ENCODE measurements at places on chromosomes 7 and 10.

- no peak for DNase-seq
These were observed 57.2 kb upstream of the PITRM1 start for GRCh38 chr10:3229815-3230214.

DNA sequence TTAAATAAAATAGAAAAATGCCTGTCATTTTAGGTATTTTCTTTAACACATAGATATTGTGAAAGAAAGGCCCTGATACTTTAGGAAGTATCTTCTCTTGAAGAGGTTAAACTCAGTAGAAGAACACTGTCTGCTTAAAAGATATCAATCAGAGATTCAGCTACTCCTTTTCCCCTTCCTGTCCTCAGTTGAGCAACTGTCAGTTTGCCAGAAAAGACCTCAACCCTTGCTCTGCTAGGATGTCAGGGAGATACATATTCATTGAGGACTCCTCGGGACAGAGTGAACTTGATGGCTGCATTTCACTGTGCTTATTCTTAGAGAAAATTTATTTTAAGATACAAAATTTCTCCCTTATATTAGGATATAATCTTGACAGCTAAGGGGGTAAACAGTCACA lies 173.6 kb upstream of the CACNA2D1 start:
- DNase-seq, result no peak

DNA sequence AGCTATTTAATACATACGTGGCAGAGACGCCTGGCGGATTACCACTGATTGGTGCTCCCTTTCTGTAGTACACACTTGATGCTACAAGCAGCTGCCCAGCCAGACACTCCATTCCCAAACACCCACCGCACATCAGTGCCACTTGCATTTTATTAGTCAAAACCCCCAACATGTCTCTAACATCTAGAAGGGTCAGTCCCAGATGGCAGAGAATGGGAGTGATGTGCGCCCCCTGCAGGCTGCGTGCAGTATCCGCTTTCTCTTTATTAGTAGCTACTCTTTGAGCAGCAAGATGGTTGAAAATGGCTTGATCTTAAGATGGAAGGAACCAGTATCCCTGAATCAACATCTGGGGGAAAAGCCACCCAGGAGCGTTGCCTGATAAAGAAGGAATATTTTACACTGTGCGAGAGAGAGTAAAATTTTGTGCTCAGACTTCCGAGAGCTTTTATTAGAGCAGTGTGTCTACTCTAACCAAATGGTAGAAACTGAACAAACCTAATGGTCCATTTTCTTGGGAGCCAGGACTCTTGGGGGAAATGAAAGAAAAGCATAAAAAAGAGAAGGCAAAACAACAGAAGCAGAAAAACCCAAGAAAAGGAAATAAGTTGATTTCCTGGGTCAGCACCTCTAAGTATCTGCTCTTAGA lies 78.3 kb downstream of the ST8SIA6 start:
- no peak for DNase-seq

DNA sequence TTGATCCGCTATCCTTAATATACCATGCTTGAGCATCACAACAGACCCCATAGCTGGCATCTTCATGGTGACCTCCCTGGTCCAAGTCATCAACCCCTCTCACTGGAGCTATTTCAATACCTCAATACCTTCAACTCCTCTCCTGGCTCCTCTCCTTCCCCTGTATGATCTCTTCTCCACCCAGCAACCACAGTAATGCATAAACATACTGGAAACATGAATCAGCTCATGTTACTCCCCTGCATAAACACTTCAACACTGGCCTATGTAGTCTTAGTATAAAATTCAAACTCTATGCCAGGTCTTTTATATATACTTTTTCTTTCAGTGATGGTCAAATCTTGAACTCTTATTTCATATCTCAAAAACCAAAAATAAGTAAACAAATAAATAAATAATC lies 31.8 kb upstream of the TMEM273 start:
- DNase-seq, result no peak

DNA sequence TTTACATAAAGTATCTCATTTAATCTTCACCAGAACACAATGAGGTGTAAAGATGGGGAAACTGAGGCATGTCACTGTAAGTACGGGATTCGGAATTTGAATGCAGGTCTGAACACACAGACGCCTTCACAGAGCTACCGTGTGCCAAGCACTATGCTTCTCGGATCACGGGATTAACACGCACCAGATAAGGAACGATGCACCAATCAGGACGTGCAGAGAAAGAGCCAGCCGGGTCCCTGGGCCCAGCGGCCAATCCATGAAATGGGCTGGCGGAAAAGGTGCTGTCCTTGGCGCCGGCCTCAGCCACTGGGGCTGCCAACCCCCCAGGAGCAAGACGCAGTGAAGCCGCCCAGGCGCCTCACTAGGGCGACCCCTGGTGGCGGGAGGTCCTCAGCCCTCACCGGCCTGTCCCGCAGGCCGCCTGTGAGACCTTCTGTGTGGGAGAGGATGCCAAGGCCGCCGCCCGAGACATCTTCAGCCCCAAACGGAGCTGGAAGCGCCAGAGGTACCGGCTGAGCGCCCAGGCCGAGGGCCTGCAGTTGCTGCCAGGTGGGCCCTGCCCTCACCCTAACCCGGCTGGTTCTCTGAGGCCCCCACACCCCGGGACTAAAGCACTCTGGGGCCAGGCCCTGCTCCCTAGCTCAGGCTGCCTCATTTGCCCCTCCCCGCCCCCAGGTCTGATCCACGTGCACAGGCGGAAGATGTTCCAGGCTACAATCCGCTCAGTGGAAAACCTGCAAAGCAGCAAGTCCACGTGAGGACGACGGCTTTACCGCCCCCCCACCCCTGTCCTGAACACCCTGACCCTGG lies 15.6 kb downstream of the ATG9B start:
- peak; percentile 78 for DNase-seq

GRCh38 chr7:132655131-132655727 lies 79.0 kb upstream of the PLXNA4 start:
- DNase-seq, result peak; percentile 38

DNA sequence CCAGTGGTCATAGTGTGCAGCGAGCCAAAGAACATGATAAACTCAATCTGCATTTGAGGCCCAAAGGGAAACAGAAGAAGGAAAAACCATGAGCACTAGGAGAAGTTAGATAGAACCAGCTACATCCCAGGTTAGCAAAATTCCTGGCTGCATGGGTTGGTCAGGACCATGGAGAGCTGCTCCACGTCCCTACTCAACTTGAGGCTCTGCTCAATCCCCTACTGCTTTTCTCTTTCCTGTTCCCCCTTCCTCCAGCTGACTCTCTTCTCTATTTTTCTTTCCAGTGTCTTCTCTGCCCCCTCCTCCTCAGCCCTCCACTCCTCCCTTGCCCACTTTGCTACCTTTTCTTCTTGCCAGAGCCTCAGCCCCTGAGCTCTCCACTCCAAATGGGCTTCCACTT lies 21.9 kb upstream of the VSIR start:
- no peak for DNase-seq

DNA sequence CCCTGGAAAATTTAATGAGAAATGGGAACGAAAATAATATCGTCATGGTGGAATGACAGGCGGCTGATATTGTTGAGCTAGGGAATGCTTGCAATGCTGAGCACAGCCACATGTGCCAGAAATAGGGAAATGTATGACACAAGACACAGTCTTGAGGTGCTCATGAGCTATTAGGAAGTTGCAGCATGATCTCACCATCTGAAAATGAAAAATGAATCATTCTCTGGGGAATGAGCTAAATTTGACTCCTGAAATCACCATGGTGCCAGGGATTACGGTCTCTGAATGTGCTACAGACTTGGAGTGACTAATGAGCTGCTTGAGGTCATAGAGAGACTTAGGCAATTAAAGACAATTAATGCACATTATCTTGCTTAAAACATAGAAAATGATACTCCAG lies 845.0 kb downstream of the CNTNAP2 start:
- no peak for DNase-seq

GRCh38 chr10:7407368-7408290 lies 3.2 kb downstream of the SFMBT2 start:
- DNase-seq, result peak; percentile 60

DNA sequence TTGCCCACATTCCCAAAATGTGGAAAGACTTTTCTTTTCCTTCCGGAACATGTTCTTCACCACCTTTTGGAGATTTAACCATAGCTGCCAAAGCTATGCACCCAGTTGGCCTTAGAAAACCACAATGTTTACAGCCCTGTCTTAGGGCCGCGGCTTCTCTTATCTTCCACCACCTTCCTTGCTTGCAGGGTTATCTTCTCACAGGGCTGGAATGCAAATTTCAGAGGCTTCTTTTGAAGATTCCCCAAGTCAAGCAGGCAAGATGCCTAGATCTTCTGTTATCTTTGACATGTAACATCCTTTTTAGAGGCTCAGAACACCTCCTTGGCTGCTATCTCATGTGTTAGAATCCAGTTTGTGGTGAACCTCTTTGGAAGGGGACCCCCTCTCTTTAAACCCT lies 11.1 kb downstream of the KCTD7 start:
- no peak for DNase-seq

GRCh38 chr7:2710901-2711551 lies 23.0 kb downstream of the AMZ1 start:
- DNase-seq, result peak; percentile 48

- no peak for DNase-seq
These were observed 1017.5 kb downstream of the SORCS1 start for GRCh38 chr10:106147021-106147420.

DNA sequence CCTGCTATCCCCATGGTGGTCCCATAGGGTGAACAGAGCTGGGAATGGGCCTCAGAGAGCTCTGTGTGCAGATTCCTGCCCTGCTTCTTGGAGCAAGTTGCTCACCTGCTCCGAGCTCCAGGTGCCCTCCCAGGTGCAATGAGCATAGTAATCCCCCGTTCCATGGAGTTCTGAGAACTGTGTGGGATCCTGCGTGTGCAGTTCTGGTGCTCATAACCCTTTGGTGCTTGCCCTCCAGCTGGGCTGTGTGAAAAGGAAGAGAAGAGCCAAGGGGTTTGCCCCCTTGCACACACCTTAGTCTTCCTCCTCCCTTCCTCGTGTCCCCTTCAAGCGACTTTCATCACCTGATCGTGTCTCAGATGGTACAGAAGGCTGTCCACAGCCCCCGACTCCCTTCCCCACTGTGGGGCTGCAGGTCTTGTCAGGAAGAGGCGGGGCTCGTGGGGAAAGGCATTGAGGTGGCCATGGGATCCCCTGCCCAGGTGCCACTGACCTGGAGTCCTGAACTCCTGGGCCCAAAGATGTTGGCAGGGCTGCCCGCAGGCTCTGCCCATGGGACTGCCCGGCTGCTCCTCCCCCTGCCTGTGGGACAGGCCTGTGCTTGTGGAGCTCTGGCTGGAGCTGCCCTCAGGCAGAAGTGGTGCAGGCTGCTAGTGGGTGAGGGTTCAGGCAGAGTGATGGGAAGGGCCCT lies 21.9 kb upstream of the ZNF488 start:
- DNase-seq, result no peak

DNA sequence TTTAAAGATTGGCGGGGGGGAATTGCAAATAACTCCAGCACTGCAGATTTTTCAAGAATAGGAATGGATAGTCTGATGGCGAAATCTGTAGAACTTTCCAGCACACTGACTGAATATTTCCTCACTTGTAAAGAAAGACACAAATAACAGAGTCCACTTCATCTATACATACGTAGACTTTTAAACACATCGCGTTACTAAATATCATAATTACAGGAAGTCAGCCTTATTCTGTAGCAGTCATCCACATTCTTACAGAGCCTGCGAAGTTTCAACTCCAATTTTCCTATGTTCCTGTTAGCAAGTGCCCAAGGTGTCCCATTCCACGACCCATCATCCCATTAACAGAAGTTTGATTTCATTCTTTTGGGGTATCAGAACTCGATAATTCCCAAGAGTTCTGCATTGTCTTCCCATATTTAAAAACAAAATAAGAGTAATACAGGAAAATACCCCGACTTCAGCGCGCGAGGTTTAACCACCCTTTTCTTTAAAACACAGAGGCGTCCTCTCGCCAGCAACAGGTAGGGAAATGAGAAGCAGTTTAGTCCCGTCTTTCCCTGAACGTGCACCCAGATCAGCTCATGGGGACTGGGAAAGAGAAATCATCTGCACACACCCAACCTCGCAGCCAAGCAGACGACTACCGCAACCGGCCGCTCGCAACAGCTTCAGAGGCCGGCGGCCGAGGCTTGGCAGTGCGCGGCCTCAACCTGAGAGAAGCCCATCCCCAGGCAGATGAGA lies 880 bp downstream of the HERC4 start:
- DNase-seq, result no peak

- no peak for DNase-seq
These were observed 30.5 kb downstream of the CPED1 start for GRCh38 chr7:121019018-121019417.

- peak; percentile 55 for DNase-seq
These were observed 41.9 kb downstream of the WIPI2 start for GRCh38 chr7:5231811-5232484.

GRCh38 chr7:51949726-51950644 lies 633.4 kb upstream of the COBL start:
- no peak for DNase-seq

GRCh38 chr10:74586088-74586585 lies 240.3 kb upstream of the KAT6B start:
- peak; percentile 62 for DNase-seq

- DNase-seq, result no peak
These were observed 770 bp downstream of the PLXNA4 start for GRCh38 chr7:132575419-132575981.

DNA sequence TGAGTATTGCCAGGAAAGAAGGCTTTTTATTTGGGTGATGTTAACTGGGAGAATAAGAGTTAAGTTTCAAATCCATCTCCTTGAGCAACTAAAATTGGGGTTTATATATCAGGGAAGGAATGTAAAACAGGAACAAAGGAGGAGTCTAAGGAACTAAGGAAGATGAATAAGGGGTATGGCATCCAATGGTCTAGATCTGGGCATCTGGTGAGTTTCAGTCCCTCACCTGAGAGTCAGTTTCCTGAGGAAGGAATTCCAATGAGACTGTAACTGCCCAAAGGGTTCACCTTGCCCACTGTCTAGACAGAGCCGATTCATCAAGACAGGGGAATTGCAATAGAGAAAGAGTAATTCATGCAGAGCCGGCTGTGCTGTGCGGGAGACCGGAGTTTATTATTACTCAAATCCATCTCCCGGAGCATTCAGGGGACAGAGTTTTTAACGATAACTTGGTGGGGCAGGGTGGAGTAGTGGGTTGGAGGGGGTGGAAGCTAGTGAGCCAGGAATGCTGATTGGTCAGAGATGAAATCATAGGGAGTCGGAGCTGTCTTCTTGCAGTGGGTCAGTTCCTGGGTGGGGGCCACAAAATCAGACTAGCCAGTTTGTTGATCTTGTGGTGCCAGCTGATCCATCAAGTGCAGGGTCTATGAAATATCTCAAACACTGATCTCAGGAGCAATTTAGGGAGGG lies 188.3 kb upstream of the STK17A start:
- no peak for DNase-seq

DNA sequence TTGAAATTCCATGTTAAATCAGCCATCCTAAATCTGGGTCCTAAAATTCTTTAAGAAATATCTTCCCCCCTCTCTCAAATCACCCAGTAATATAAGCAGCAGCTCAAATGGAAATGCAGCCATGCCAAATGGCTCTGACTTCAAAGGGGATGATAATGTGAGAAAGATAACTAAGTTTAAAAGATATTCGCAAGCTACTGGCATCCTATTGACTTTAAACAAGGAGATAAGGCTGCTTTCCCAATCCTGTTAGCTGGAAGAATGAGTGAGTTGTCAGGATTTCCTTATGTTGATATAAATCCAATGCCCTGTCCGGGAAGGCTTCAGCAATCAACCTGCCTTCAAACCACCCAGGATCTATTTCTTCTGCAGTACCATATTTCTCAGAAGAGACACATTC lies 172.0 kb downstream of the FANK1 start:
- DNase-seq, result no peak

Data from CD4-positive, alpha-beta T cell treated with Interleukin-15 for 1 hour (primary cell).